ENCODE measurements at places on chromosomes 11 and 22. TPM values are rescaled to one million over a fixed set of nuclear protein-coding genes. Genes with fewer than 3 reads are reported as not detected.

The PANX3 gene
- not detected for total RNA-seq

The BRD1 gene
- 24.0 TPM for total RNA-seq

The MS4A15 gene
- not detected for total RNA-seq

The CHRNA10 gene
- total RNA-seq: 6.8 TPM

The RFPL3 gene
- not detected for total RNA-seq

The RAG2 gene
- 0.10 TPM for total RNA-seq

The GGTLC3 gene
- not detected for total RNA-seq

The MFRP gene
- not detected for total RNA-seq

The PHOX2A gene
- total RNA-seq: not detected

The SPON1 gene
- 0.10 TPM for total RNA-seq

The LARGE2 gene
- total RNA-seq: 1.4 TPM

The NLRP6 gene
- total RNA-seq: 0.59 TPM

The API5 gene
- 102 TPM for total RNA-seq
